ENCODE measurements at places on chromosomes 12 and 14.

DNA sequence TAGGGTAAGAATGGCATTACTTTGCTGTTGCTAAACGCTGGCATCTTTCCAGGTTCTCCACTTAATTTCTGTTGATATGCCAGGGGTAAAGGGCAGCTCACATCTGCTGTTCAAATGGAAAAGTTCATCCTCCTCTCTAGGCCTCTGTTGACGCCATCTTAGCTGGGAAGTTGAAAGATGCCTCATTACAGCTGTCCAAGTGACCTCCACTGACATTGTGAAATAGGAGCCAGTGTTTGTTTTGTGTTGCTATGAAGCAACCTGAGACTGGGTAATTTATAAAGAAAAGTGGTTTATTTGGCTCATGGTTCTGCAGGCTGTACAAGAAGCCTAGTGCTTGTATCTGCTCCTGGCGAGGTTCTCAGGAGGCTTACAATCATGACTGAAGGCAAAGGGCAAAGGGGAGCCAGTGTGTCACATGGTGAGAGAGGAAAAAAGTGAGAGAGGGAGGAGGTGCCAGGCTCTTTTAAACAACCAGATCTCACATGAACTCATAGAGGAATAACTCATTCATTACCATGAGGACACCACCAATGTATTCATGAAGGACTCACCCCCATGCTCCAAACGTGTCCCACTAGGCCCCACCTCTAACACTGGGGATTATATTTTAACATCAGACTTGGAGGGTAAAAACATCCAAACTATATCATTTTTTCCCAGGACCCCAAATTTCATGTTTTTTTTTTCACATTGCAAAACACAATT, 3.2 kb upstream of the ADAM21 start:
- DNase-seq, result peak; percentile 4

GRCh38 chr14:49970474-49971147, 77.7 kb downstream of the ARF6 start:
- DNase-seq, result peak; percentile 30

GRCh38 chr14:63318835-63319234, at the start of gene GPHB5:
Gene GPHB5, minus strand, starts transcription at chr14:63318935. Its CDS starts 1,086 bp downstream, at chr14:63317849.
- DNase-seq, result no peak

GRCh38 chr12:90205165-90205564, 496.5 kb upstream of the ATP2B1 start:
- DNase-seq, result no peak

DNA sequence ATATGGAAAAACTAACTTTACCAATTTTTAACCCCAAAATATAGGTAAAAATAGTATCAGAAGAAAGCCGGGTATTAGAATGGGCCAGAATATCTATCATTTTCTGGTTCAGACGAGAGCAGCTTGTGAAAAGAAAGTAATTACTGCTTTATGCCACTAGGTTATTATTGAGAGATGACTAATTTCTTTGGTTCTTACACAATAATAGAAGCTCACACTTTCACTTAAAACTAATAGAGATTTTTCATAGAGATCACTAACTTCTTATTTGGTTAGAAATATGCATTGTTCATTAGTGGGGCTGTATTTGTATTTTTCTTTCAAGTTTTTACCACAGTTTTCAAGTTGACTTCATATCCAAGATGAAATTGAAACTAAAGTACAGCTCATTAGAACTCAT, 1241.2 kb upstream of the FLRT2 start:
- DNase-seq, result no peak

DNA sequence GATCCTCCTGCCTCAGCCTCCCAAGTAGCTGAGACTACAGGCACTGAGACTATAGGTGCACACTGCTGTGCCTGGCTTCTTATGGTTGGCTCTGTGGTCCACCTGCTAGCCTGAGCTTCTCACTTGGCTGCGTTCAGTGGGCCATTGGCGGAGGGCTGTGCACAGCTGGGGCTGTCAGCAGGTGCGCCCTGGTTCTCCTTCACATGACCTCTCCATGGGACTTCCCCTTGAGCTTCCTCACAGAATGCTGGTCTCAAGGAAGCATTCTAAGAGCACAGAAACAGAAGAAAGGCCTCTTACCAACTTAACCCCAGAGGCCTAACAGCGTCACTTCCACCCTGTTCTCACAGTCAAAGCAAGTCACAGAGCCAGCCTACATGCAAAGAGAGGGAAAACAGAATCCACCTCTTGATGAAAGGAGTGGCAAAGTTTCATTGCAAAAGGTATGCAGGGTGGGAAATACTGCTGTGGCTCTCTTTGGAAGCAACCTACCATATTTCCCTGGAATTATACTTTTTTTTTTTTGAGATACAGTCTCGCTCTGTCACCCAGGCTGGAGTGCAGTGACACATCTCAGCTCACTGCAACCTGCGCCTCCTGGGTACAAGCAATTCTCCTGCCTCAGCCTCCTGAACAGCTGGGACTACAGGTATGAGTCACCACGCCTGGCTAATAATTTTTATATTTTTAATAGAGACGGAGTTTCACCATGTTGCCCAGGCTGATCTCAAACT, 9.3 kb downstream of the RILPL2 start:
- DNase-seq, result no peak

GRCh38 chr14:100824091-100824551, 1.8 kb upstream of the MEG3 start:
- DNase-seq, result peak; percentile 19

DNA sequence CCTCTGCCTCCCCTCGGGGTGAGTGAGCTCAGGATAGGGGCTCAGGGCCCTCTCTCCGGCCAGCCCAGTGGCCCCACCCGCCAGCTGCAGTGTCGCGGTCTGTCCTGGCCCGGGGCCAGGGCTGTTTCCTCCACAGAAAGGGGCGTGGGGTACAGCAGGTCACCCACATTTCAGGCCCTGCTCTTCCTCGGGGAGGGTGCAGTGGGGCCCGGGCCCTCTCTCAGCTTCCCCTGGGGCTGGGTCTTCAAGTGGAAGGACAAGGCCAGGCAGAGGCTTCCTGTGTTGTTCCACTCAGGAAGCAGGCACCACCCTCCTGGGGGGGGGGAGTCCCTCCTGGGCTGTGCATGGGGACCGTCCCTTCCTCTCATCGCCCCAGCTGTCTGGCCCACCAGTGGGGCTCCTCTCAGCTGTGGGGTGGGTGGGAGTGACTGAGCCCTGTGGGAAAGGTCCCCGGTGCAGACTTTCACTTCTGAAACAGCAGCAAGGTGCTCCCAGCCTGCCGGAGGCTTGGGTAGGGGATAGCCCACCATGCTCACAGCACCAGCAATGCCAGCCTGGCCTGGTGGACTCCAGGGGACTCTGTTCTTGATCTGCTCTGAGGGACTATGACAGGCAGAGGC, 3.7 kb downstream of the GPR132 start:
- DNase-seq, result no peak

DNA sequence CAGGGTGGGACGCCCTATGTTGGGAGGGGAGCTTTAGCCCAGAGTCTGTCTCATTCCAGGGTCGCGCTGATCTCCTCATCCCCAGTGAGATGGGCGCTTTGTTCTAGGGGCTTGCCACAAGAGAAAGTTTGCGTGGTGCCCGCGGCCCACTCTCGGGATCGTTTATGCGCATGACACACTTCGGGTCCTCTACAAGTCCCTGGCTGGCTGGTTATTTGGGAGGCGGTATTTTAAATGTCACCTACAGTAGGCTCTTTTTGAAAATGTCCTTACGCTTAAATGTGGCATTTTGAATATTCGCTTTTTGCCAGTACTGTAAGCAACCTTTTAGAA, 541 bp downstream of the GOLT1B start:
- DNase-seq, result peak; percentile 43

DNA sequence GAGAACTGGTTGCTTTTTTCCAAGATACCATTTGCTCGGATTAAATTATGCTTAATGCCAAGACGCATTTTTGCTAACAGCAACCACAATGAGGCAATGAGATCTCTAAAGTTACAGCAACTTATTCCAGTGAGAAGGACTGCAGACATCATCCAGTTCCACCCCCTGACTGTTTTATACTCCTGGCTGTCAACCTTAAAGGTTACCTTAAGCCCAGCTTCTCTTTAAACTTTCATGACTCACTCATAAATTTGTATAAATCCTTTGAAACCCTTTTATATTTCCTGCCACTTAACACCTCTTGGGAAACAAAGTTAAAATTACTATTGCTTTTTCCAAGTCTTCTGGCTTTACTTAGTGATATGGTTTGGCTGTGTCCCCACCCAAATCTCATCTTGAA, 80.2 kb downstream of the TMTC1 start:
- no peak for DNase-seq

GRCh38 chr14:24327303-24327702, 7.6 kb downstream of the ADCY4 start:
- no peak for DNase-seq

DNA sequence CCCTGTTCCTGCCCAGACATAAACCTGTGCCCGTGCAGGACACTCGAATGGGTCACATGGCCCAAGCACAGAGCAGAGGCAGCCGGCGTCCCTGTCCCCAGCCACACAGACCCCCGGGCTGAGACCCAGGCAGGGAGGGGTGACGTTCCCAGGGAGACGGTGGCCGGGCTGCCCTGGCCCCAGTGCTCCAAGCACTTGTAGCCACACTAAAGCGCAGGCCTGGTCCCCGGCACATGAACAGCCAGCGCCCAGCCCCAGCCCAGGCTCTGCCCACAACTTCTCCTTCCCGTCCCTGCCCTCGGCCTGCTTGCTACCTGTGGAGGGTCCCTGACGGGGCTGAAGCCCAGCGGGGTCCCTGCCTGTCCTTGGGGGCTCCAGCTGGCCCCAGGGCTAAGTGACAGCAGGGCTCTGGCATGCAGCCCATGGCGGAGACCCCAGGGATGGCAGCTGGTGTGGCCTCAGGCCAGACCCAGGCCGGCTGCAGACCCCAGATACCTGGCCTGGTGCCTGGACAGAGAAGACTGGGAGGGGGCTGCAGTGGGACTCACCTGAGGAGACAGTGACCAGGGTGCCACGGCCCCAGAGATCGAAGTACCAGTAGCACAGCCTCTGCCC, 338.4 kb downstream of the TMEM121 start:
- DNase-seq, result no peak

- DNase-seq, result no peak
These were observed 6.7 kb downstream of the GPR135 start for GRCh38 chr14:59458486-59458885.

- DNase-seq, result peak; percentile 62
These were observed 43.7 kb downstream of the PPP1R13B start for GRCh38 chr14:103803661-103804060.
